ENCODE measurements at places on chromosomes 6 and 20. TPM values are rescaled to one million over a fixed set of nuclear protein-coding genes. Genes with fewer than 3 reads are reported as not detected.
A peak's percentile ranks its signal among the peaks of the same experiment; 100 is the strongest.

GRCh38 chr6:2204272-2204671, 41.1 kb downstream of the GMDS start:
- no peak for DNase-seq
- H3K27ac ChIP-seq: no peak overlapping the region
- no peaks in the 10 kb centered on the region for H3K36me3 ChIP-seq
- no peaks in the 10 kb centered on the region for H3K4me1 ChIP-seq

GRCh38 chr6:25925876-25926275, 4.6 kb downstream of the SLC17A2 start:
- H3K4me1 ChIP-seq: no peaks in the 10 kb centered on the region
- H3K4me3 ChIP-seq: no peak overlapping the region
- H3K27me3 ChIP-seq: no peaks in the 10 kb centered on the region
- no peaks in the 10 kb centered on the region for H3K36me3 ChIP-seq

DNA sequence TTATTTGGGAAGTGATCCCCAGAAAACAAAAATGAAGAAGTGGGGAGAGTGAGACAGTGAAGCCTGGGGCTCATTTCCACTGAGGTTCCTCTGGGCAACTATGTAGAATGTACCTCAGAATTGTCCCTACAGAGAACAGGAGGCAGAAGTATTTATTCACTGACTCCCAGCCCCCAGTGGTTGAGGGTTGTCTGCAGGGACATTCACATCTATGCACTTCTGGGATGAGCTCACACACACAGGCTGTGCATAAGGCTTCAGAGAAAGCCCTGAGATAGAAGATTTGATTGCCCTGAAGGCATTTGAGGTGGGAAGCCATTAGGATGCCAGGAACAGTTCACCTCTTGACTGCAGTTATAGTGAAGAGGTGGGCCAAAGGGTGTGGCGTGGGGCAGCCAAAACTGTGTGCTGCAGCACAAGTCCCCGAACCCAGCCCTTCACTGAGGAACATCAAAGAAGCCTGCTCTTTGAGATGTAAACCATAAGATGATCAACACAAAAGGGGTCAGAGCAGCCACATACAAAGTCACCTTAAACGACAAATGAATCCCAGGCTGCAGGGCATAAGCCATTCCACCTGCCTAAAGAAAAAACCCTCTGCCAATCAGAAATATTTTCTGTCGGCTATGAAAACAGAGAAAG, 853.8 kb upstream of the FLRT3 start:
- no peak overlapping the region for H3K4me3 ChIP-seq
- no peaks in the 10 kb centered on the region for H3K36me3 ChIP-seq
- H3K27ac ChIP-seq: no peak overlapping the region
- no peaks in the 10 kb centered on the region for H3K4me1 ChIP-seq
- no peak for DNase-seq

DNA sequence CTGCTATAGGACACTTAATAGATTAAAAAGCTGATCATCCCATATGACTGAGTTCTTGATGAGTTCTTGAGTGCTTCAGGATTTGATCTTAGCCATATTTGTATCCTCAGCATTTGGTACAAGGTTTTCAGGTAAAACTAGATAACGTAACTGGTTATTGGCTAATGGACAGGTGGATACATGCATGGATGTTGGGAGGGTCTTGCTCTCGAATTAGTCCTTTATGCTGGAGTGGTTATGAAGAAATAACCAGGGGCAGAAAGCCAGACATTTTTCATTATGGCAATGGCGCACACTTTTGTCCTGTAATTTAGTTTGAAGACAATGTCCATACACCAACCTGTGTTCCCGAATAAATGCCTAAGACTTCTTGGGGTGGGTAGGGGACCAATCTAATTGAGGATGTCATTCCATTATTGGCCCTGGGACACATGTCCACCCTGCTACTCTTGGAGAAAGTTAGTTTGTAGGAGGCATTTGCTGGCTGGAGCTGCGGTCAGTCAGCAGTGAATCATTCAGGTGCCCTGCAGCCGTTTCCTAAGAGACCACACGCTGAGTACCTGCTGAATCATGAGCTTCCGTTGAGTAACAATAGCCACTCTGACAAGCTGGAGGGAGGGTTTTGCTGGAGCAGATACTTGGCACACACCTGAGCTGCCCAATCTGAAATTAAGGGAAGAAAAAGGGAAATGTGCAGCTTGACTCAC, 194.4 kb downstream of the FOXA2 start:
- no peaks in the 10 kb centered on the region for H3K27me3 ChIP-seq
- DNase-seq: no peak
- no peaks in the 10 kb centered on the region for H3K36me3 ChIP-seq

Gene SLC22A7
- not detected for total RNA-seq

- H3K36me3 ChIP-seq: no peaks in the 10 kb centered on the region
- no peak overlapping the region for H3K4me3 ChIP-seq
- H3K27me3 ChIP-seq: no peaks in the 10 kb centered on the region
- no peak for DNase-seq
Measured at GRCh38 chr20:62234339-62234738, 4.0 kb upstream of the OSBPL2 start.

GRCh38 chr20:50281831-50282591, 91.4 kb downstream of the CEBPB start:
- H3K36me3 ChIP-seq: no peaks in the 10 kb centered on the region
- H3K27ac ChIP-seq: peak overlapping the region; percentile 94
- H3K27me3 ChIP-seq: no peaks in the 10 kb centered on the region
- H3K4me1 ChIP-seq: peaks cover 35% of the 10 kb centered on the region
- no peak for DNase-seq

GRCh38 chr6:96469312-96469711, 52.3 kb upstream of the UFL1 start:
- no peak overlapping the region for H3K27ac ChIP-seq
- no peaks in the 10 kb centered on the region for H3K36me3 ChIP-seq
- no peak for DNase-seq
- H3K4me3 ChIP-seq: no peak overlapping the region

Gene KPNA5
- total RNA-seq: 10.8 TPM

Gene C6orf132
- 20.2 TPM for total RNA-seq

GRCh38 chr6:129513471-129513870, 196.5 kb downstream of the ARHGAP18 start:
- no peaks in the 10 kb centered on the region for H3K4me1 ChIP-seq
- no peak overlapping the region for H3K4me3 ChIP-seq
- no peaks in the 10 kb centered on the region for H3K36me3 ChIP-seq
- no peaks in the 10 kb centered on the region for H3K27me3 ChIP-seq
- H3K27ac ChIP-seq: no peak overlapping the region

DNA sequence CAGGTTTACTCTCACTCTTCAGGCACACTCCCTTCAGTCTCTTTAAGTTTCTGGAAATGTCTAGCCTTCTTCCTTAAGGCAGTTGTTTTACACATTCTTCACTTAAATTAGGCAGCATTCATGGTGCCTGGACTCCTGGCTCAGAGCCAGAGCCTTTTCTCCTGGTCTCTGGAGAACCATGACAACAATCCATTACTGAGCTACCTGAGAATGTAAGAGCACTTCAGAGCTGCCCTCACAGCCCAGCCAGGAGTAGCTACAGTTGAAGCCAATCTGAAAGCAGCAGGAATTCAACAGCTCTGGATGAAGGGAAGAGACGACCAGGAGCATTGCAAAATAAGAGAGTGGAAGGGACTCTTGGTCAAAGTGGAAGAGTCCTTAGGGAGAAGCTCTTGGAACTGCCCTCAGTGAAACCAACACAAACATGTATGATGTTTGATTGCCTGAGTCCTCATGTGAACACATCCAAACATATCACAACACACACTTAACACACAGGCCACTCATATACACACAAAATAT, 416.8 kb upstream of the SPTLC3 start:
- DNase-seq: no peak
- no peaks in the 10 kb centered on the region for H3K27me3 ChIP-seq
- no peak overlapping the region for H3K4me3 ChIP-seq
- H3K36me3 ChIP-seq: no peaks in the 10 kb centered on the region

DNA sequence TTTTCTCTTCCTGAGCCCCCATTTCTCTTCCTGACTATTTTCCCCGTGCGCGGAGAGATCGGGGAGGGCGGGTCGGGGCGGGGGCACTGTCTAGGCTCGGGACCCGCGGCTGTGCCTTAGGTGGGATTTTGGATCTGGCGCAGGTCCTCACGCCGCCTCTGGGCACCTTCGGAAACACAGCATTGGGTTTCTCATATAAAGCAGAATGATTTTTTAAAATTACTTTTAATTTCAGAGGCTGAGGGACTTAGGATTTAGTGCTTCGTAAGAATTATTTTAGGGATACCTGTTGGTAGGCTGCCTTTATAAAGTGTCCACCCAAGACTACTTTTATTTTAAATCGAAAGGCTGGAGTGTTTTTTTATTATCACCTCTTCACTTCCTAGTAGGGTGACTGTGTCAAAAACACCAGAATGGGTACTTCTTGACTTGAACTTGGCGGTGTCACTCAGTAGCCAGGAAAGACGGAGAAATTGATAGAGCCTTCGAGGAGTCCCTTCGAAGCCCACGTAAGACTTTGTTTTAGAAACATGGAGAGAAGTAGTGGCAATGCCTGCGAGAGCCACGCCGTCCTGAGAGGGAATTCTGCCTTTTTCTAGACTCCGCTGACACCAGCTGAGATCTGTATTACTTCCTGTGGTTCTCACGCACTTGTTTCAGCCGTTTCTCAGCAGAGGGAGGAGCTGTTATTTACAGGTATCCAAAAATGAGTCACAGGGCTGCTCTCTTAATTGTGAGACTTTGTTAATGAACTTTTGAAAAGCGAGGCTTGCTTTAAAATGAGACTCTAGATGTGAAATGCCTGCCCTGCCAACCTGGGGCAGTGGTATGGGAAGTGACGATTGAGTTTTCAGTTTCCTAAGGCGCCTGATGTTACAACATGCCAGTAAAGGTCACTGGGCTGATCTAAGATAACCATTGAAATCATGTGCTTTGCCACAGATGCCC, 667 bp downstream of the STX11 start:
- no peaks in the 10 kb centered on the region for H3K4me1 ChIP-seq
- peak overlapping the region; percentile 79 for H3K4me3 ChIP-seq
- peak overlapping the region; percentile 79 for H3K27ac ChIP-seq
- DNase-seq: no peak
- H3K27me3 ChIP-seq: no peaks in the 10 kb centered on the region

Gene DNAH8
- not detected for total RNA-seq

DNA sequence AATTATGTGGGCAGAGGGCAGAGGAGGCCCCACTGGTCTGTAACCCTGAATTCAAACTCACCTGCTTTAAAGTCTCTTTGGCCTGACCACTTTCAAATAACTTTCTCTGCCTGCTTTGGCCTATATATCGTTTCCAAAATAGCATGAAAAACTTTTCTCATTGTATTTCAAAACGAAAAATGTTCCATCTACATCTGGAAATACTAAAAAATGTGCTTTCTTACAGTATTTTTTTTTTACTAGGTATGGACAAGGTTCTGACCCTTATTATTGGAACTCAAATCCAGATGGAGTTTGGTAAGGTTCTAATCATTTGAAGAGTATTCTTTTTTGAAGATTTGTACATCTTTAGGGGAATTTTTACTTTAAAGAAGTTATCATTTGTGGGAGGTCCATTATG, 241.9 kb downstream of the PAX1 start:
- no peak for DNase-seq
- no peaks in the 10 kb centered on the region for H3K4me1 ChIP-seq
- no peak overlapping the region for H3K4me3 ChIP-seq
- no peak overlapping the region for H3K27ac ChIP-seq

Gene KHDC1L
- total RNA-seq: not detected

Gene NOTCH4
- 23.8 TPM for total RNA-seq

DNA sequence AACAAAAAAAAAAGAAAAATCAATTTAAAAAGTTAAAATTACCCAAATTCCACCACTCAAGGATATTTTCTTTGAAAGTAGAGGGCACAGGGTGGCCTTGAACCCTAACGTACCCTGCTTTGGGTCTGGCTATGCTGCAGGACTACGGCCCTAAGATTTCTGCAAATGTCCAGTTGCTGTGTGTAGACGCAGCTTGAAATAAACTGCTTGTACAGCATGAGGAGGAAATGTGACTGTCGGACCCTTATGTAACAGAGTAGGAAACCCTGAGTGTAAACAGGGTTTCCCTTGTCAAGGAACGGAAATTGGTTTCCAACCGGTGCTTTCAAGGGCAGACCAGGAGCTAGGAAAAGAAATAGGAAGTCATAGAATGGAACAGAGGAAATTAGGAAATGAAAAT, 60.7 kb upstream of the SHLD1 start:
- no peak overlapping the region for H3K4me3 ChIP-seq
- H3K4me1 ChIP-seq: no peaks in the 10 kb centered on the region
- no peaks in the 10 kb centered on the region for H3K36me3 ChIP-seq
- DNase-seq: no peak
- H3K27me3 ChIP-seq: no peaks in the 10 kb centered on the region

DNA sequence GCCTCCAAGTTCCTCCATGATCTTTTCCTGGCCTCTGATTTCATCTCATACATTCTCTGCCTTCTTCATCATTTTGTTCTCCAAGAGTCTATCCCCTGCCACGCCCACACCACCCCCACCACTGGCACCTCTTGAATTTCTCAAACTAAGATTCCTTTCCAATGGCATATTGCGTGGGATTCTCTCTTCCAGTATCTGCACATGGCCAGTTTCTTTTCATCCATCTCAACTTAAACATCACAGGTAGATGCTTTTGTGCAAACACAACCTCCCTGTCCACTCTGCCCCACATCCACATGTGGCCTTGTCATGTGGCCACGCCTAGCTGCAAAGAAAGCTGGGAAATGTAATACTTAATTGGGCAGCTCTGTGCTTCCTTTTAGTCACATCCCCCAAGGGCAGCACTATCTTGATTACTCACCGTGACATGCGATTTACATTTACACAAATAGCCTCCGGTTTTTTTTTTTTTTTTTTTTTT, 33.4 kb upstream of the ZMYND8 start:
- H3K4me1 ChIP-seq: no peaks in the 10 kb centered on the region
- H3K27me3 ChIP-seq: no peaks in the 10 kb centered on the region
- no peak overlapping the region for H3K27ac ChIP-seq
- no peaks in the 10 kb centered on the region for H3K36me3 ChIP-seq

DNA sequence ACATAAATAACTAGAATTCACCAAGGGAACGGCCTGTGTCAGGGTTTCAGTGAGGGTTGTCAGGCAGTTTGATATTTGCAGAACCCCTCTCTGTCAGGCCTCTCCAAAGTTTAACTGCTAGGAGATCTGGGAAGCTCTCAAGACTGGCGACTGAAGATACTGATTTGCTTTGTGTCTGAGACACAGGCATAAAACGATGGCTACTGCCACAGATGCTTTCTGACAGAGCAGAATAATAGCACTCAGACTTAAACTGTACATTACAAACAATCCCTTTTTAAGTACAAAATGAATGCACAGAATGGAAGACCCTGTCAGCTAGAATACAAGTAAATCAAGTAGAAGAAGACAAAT, 7.2 kb upstream of the ATXN1 start:
- H3K27me3 ChIP-seq: no peaks in the 10 kb centered on the region
- H3K4me3 ChIP-seq: no peak overlapping the region
- no peak overlapping the region for H3K27ac ChIP-seq
- no peaks in the 10 kb centered on the region for H3K4me1 ChIP-seq
- no peaks in the 10 kb centered on the region for H3K36me3 ChIP-seq

Gene CST2
- total RNA-seq: not detected

Gene TUBB2B
- 4.2 TPM for total RNA-seq

GRCh38 chr6:10547809-10548208, 26.7 kb downstream of the GCNT2 start:
- H3K36me3 ChIP-seq: no peaks in the 10 kb centered on the region
- no peaks in the 10 kb centered on the region for H3K27me3 ChIP-seq
- H3K27ac ChIP-seq: no peak overlapping the region
- no peak overlapping the region for H3K4me3 ChIP-seq

All from breast epithelium (tissue), 4 donors.